ENCODE measurements at places on chromosomes 5 and 9.

DNA sequence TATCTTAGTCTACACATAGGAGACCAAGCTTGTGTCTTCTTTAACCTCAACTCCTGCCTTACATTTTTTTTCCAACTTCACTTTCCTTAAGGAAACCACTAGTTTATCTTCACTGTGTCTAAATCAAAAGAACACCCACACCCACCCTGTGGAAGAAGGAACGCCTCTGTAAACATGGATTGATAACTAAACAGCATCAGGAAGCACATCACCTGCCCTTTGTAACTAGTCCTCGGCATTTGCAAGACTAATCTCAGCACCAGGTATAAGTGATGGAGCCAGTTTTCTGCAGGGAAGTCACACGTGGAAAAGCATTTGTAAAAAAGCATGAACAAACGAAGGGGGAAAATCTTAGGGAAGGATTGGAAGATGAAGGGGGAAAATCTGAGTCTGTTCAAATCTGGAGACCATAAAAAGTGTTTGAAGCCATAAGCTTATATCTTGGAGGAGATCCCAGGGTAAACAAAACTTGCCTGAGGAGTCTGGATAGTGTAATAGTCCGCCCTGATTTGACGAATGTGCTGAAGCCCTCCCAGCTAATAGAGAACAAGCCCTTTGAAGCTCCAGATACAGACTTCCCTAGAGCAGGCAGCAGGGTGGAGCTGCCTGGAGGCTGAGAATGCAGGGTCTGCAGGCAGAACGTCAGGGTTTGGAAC lies 117.3 kb upstream of the LHFPL2 start:
- DNase-seq, result no peak

DNA sequence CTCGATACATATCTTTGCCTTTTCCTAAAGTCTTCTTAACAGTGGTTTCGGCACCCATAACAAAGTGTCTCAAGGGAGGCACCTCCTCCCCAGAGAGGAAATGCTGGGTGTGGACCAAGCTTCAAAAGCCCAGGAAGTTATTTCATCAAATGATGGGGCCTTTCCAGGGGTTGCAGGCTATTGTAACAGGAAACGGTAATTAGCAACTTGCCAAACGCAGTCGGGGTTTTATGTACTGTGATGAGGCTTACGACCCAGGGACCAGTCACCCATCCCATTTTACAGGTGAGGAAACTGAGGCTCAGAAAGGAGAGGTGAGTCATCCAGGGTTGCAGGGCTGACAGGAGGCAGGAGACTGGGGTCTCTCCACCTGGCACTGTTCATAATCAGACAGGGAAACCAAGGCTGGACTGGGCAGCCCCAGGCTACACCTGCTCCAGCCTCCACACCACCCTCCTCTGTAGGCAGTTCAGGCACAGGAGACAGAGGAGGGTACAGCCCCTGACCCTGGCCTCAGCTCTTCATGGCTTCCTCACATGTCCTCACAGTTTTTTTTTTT lies 30.0 kb upstream of the SUSD3 start:
- no peak for DNase-seq

- no peak for DNase-seq
These were observed 209.9 kb downstream of the ASTN2 start for GRCh38 chr9:117204971-117205370.

DNA sequence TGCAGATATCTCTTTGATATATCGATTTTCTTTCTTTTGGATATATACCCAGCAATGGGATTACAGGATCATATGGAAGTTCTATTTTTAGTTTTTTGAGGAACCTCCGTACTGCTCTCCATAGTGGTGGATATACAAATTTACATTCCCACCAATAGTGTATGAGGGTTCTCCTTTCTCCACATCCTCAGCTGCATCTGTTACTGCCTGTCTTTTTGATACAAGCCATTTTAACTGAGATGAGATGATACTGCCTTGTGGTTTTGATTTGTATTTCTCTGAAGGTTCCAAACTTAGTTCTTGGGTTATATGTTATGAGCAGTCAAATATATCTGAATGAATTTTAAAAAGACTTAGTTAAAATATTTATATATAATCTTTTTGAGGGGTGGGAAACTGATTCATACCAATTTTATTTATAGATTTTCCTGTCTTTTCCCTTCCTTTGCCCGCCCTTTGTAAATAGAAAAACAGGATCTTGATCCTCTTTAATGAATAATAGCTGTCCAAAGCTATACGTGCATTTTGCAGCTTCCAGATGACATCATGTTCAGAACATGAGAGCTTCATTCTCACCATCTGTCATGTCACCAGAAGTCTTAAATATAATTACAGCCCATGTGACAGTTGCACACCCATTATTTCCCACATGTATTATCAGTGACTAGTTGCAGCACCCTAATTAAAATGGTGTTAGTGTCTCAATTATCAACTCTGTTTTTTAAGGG lies 6.2 kb upstream of the ARHGEF28 start:
- no peak for DNase-seq

GRCh38 chr9:26311463-26311995 lies 581.1 kb downstream of the CAAP1 start:
- DNase-seq, result no peak

DNA sequence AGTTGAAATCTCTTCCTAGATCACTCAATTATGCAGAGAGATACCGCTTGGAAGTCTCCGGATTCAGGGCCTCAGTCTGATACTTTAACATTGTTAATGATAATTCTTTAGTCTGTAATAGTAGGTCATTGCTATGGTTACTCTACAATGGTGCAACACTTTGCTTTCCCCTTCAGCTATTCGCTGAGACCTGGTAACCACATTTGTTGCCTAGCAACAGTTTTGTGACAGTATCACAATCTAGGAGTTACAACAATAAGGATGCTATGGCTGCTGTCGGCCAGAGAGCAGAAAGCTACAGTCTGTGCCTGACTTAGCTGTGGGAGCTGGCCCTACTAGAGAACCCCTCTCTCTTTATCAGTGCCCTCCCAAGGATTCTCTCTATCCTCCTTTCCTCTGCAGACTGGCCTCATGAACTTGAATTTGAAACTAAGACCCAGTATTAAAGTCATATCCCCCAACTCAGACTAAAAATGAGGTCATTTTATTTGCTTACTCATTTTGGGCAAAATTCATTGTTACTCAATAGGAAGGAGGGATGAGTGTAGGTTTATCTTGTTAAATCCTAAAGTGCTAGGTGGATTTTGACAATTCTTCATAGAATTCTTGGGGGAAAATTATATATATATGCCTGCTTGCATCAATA lies 39.3 kb downstream of the NR2F1 start:
- DNase-seq, result peak; percentile 67

DNA sequence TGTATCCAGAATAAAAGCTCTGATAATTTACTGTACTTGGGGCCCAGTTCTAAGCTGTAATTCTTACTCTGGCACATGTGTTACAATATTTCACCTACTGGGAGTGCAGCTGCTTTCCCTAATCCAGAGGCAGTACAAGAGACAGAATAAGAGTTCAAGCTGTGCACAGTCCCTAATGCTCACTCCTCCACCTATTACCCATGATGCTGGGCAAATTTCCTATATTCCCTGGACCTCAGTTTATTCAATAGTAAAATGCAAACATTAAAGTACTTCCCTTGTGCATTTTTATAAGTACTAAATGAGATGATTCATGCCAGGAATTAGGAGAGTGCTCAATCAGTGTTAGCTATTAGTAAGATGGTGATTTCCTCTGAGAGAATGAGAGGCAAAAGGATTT lies 28.0 kb upstream of the TAF11L2 start:
- DNase-seq, result no peak

DNA sequence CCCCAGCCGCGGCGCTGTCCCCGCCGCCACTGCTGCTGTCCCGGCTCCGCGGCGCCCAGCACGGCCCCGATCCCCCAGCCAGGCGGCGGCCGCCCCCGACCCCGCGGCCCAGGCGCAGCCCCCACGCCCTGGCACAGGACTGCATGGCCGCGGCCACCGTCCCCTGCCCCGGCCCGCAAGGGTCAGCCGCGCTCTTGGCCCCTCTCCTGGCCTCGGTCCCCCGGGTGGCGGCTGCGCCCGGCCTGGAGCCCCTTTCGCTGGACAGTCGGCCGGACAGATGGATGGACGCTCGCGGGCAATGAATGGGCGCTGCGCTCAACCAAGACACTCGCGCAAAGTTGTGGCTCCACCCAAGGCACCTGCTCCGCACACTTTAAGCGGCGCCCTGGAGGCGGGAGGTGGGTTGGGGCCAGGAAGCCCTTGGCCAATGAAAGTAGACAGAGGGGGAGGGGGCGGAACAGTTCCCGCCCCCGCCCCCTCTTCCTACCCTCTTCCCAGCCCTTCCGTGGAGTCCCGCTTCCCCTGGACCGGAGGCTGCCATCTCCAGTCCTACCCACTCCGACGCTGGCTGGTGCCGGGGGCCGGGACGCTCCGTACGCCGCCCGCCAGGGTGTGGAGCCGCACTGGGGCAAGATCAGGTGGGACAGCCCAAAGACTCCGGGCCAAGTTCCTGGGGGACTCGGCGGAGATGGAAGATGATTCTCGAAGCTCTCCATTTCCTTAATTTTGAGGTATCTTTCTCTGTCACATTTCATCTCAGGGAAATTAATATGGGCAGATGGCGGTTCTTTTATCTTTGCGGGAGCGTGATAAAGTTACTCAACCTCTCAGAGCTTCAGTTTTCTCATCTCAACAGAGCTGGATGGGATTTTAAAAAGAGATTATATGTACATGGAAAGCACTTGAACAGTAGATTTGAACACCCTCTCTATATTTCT lies at the start of gene GLDC:
GLDC (minus strand) TSS at position 375 of the 938 bp plus-strand sequence; CDS start at position 145, 230 bp downstream.
- DNase-seq, result peak; percentile 10

DNA sequence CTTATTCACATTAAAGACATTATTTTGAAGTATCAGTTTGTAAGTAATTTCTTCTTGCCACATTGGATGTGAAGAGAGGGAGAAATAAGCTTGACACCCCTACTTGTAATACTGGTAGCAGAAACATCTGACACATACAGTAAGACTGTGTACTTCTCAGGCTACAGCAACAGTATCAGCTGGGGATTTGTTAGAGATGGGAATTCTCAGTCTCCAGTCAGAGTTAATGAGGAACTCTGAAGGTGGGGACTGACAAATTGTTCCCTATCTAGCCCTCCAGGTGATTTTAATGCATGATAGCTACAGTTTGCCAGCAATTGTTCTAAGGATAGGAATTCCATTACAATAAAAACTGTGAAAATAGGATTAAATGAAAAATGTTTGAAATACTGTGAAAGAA lies 524.8 kb downstream of the PRR16 start:
- no peak for DNase-seq

DNA sequence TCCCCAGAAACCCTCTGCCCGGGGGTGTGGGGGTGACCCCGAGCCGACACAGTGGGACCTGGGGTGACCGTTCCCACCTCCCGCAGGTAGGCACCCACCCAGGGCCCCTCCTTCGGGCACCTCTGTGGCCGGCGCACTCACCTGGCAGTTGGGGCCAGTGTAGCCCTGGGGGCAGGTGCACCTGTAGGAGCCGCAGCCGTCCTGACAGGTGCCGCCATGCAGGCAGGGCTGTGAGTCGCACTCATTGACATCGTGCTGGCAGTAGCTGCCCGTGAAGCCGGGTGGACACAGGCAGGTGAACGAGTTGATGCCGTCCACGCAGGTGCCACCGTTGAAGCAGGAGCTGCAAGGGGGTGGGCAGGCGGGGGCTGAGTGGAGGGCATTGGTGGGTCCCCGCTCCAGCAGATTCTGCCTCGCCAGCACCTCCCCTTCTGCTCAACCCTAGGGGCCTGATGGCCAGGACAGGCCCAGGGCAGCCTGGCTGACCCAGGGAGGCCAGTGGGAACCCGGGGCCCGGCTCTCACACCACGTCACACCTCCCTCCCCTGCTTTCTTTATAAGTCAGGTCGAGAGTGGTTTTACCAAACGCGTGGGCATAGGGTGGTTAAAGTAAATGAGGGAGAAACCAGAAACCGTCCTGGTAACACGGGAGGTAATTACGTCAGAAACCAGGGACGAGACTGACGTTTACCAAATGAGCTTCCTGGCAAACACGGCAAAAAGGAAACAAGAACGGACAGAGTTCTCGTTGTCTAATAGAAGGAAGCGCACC lies 26.1 kb upstream of the SEC16A start:
- DNase-seq, result no peak

DNA sequence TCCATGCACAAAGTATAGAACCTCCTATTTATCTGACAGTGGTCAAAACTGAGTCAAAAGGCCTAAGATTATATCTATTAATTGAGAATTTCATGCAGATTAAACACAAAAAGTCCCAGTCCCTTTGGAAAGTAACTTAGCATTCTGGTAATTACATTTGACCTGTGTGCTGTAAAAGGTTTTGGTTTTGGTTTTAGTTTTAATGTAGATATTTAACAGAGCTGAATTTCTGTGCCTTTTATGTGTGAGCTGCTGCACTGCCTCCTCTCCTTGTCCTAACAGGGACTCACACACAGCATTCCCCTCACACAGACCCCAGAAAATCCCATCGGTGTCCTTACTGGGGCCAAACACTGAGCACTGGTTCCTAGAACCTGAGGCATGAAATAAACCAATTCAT lies 31.0 kb upstream of the FSD1L start:
- no peak for DNase-seq

DNA sequence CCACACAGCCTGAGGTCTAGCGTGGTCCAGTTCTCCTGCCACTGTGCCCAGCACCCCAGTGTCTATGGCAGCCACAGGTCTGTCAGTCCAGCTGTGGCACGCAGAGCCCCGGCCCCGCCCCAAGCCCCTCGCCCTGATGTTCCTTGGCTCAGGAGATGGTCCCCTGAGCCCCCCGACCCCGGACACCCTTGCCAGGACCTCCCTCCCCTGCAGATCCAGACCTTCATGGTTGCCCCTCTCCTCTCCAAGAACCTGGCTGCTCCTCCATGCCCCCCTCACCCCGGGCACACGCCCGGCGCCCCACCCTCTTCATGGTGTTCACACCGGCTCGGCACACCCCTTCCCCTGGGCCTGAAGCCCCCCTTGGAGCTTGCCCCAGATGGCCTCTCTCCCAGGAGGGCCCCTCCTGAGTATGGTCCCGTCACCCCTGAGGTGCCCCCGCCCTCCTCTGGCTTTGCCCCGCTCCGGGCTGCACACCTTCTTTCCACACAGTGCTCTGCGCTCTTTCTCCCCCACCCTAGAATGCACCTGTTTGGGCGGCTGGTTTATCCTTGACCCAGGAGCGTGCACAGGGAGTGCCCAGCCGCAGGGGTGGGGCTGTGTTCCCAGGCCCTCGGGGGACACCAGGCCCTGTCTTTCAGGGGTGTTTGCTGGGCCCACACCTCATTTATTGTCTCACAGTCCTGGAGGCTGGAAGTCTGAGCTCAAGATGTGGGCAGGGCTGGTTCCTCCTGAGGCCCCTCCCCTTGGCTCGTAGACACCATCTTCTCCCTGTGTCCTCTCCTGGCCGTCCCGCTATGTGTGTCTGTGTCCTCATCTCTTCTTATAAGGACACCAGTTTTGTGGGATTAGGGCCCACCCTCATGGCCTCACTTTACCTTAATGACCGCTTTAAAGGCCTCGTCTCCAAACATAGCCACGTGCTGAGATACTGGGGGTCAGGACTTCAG lies 37.6 kb downstream of the KCNT1 start:
- no peak for DNase-seq

GRCh38 chr5:1975898-1976765 lies 93.4 kb upstream of the IRX4 start:
- no peak for DNase-seq

DNA sequence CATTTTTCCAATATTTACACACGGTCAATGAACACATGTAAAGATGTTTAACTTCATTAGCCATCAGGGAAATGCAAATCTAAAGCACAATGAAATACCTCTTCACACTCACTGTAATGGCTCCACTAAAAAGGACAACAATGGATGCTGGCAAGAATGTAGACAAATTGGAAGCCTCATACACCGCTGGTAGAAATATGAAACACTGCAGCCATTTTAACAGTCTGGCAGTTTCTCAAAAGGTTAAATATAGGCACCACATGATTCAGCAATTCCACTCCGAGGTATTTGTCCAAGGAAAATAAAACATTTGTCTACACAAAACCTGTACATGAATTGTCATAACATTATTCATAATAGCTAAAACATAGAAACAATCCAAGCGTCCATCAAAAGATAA lies 20.0 kb downstream of the RNF145 start:
- no peak for DNase-seq

Measured in adipocyte (in vitro differentiated cells).